ENCODE measurements at places on chromosomes 1 and 21.

- DNase-seq, result no peak
Observed at GRCh38 chr1:47699492-47700235, 261.8 kb downstream of the FOXD2 start.

GRCh38 chr1:88062650-88063153 lies 621.4 kb upstream of the PKN2 start:
- DNase-seq, result no peak

GRCh38 chr1:228794810-228795209 lies 59.5 kb downstream of the RHOU start:
- no peak for DNase-seq

DNA sequence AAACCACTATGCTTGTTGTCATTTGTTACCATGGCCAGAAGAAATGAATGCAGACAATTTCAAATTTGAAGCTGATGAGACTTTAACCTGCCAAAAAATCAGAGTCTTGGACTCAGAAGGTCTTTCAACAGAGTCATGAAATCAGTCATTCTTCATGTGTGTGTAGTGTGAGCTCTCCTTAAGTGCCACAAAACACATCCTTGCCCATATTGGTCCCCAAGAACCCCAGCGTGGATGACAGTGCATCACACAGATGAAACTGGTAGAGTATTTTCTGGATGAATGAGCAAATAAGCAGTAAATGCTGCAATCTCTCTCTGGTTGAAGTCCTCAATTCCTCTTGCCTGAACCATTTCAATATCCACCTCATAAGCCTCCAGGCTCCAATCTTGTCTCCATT lies 28.7 kb upstream of the ETS2 start:
- no peak for DNase-seq

- no peak for DNase-seq
Observed at GRCh38 chr1:110777228-110777627, 95.7 kb upstream of the CD53 start.

DNA sequence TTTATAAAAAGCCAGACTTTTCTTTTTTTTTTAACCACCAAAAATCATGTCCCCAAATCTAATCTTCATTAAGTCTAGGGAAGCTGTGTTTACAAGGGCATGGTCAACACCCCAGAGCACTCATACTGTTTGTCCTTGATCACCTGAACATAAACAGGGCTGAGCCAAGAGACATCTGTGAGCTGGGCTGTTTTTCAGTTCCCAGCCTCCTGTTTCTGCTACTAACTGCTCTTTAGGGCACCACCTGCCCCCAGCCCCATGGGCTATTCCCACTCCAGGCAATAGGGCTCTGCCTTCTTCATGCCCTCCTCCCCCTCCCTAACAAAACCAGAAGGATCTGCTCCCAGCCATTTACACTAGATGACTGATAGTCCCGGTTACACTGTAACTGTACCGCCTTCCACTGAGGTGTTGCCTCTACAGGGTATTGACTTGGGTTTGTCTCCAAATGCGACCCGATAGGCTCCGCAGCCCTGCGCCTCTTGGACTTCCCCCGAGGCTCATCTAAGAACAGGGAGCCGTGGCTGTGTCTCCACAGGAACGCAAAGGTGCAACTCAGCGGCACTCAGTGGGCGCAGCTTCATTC lies 11.7 kb upstream of the SLC26A9 start:
- DNase-seq, result no peak

DNA sequence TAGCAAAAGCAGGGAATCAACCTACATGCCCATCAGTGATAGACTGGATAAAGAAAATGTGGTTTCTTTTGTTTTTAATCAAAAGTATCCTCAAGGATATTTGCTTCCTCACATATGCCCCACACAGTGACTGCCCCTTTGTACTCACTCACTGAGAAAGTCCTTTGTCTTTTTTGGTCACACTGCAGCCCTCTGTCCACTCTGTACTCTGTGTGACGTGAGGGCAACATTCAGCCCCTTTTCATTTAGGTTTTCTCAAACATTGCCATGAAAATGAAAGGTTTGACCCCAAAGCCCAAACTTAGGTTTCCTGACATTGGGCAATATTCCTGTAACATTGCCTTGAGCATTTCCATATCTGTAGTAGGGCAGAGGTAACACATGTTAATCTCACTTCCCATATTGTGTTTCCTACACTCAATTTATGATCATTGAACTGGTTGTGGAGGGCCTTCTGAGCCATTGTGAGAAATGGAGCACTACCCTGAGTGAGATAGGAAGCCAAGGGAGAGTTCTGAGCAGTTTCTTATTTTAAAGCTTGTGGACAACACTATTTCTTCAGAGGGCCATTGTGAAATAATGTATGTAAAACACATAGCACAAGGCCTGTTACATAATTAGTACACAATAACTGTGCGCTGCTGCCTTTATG lies 501.9 kb upstream of the C1orf87 start:
- no peak for DNase-seq

DNA sequence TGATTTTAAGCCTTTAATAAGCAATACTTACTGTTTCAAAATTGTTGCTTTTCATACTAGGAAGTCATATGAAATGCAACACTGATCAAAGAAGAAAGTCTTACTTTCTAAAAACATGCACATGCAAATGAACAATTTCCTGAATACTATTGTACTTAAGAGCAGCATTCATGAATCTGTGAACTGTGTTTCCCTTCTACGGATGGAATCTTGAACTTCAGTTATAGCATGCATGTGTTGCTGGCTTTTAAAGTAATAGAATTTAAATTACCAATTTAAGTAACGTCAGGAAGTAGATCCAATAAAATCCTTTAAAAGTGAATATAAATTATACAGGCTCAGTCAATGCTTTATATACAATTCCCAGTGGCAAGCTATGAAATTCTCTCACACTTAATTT lies 348.9 kb downstream of the KCNT2 start:
- no peak for DNase-seq

DNA sequence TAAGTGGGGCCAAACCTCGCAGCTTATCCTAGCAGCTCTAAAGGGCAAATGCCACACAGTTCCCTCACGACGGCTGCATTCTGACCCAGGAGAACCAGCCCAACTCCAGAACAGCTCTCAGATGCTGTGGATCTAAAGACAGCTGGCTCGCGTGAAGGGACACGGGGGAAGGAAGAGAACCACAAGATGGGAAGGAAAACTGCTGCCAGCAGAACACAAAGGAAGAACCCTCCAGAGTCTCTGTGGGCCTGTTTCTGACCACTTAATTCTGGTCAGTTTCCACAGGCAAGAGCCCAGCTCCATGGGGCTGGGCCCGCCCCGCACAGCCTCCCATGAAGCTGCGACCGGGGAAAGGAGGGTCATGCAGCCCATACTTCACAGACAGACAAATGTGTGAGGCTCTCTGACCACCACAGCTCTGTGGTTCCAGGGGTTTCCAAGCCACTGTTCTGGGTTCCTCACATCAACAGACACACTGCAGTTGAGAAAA lies 61.1 kb downstream of the SLC45A1 start:
- DNase-seq, result no peak

DNA sequence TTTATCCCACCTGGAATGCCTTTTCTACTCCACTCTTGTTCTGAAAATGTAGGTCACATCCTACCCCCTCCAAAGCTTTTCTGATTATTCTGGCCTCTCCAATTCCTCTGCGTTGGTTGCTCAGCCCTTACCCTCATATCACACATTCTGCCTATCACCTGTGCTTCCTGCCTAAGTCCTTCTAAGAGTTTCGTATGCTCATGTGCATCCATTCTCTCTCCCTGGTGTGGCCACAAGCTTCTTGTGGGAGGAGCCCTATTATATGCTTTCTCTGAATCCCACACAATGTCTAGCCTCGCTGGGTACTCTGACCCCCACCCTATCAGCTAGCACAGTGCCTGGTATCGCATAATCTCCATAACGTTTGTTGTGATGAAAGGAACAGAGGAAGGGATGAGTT lies 54.2 kb downstream of the CD58 start:
- no peak for DNase-seq

- DNase-seq, result no peak
Observed at GRCh38 chr1:217332431-217333065, 298.3 kb downstream of the GPATCH2 start.

DNA sequence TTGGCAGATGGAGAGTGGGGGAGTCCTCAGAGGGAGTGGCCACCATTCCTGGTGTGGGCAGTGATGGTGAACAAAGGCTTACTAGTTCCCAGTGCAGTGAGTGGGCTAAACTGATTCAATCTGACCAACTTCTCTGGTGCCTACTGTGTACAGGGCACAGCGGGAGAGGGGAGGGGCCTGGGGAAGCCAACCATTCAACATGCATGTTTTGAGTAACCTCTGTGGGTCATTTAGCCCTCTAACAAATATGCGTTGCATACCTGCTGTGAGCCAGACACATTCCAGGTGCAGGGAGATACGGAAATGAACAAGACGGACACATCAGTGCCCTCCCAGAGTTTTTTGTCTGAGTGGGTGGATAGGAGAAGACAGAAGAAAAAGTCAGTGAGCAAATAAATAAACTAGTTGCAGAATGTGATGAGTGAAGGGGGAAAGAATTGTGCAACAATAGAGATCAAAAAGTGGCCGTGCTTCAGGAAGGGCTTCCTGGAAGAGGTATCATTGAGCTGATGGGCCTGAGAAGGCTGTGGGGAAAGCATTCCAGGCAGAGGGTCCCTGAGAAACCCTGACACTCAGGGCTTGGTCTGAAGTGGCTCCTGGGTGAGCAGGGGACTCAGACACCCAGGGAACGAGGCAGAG lies 78.8 kb downstream of the EPHB2 start:
- no peak for DNase-seq

Data from lower leg skin (tissue), 4 donors.